ENCODE measurements at places on chromosomes 2 and 18.
A peak's percentile ranks its signal among the peaks of the same experiment; 100 is the strongest.

- DNase-seq = no peak
Observed at GRCh38 chr2:33265584-33266338, 210.7 kb upstream of the RASGRP3 start.

- no peak for DNase-seq
Observed at GRCh38 chr2:237065071-237065377, 20.7 kb upstream of the COPS8 start.

- peak; percentile 60 for DNase-seq
Observed at GRCh38 chr2:218397820-218398436, 1.7 kb upstream of the CTDSP1 start.

DNA sequence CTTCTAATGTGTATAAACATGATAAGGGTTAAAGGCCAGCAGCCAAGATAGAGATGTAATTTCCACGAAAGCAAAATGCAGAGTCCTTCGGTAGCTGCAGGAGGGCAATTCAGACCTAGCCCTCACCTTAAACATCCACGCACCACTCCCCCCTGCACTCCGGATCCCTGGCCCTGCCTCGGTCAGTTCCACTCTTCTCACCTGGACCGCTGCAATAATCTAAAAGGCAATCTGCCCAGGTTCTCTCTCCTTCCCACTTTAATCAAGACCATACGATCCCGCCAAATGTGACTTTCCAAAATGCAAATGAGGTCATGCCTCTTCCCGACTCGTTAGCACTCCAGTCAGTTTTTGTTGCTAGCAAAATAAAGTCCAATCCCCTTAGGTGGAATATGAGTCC is 485.2 kb downstream of the EIPR1 start:
- DNase-seq = no peak

- DNase-seq = no peak
Observed at GRCh38 chr2:157087373-157088002, 170.0 kb upstream of the GALNT5 start.

- DNase-seq = no peak
Observed at GRCh38 chr2:22628221-22628620, 756.8 kb upstream of the KLHL29 start.

DNA sequence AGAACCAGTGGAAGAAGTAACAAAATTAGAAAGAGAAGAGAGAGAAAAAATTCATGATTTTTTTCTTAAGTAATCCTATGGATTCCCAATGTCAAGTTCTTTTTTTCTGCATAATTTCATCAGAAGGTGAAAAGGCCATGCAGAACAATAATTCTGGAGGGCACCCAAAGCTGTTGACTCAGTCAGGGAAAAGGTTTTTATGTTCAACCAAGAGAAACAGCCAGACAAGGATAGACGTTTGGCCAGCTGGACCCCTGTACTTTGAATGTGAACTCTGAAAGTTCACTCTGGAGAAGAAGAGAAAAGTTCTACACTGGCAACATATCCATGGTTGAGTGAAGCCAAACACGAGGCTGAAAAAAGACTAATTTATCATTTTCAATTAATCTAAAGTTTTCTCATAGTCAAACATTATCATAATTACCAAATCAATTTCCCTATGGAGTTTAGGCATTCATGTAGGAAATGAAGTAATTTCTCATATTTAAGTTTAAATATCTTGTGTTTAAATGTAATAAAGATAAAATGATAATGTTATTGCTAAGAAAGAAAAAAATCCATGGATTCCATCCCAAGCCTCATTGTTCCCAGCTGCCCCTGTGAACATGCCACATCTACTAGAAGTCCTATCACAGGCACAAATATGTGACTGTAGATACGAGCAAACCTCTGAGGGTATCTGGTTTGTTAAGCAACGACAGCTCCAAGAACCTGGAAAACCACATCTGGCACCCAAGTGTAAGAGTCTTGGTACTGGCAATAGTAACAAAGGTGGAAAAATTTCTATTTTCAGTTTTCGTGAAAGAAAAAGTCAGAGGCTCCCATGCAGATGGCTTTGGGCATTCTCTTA is 742.7 kb upstream of the ACVR2A start:
- DNase-seq = no peak

GRCh38 chr2:97965116-97965515 is 30.6 kb downstream of the TMEM131 start:
- DNase-seq = no peak

Data from stimulated activated CD8-positive, alpha-beta memory T cell treated with anti-CD3 and anti-CD28 coated beads, Interleukin-2, amount 100 ng/mL, for 48 hours (primary cell).